ENCODE measurements at places on chromosomes 7 and 10.

DNA sequence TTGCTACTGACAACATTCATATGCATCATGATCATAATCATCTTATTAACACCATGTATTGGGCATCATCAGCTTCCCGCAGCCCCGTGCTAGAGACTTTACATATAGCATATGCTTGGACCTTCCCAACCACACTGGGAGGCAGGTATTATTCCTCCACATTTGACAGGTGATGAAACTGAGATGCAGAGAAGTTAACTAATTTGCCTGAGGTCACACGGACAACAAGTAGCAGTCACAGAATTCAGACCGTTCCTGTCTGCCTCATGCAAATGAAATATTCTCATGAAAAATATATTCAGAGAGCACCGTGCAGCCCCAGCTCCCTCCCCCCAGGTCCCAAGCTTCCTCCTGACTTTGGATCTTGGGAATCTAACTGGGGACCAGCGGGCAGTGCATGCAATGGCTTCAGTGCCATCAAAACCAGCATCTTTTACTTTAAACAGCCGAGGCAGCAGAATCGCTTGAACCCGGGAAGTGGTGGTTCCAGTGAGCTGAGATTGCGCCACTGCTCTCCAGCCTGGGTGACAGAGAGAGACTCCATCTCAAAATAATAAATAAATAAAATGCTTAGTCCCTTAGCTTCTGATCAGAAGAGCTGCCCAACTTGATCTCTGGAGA, 112.2 kb upstream of the GPR26 start:
- no peak for DNase-seq

- DNase-seq = no peak
Measured at GRCh38 chr10:46223064-46223480, 63.7 kb upstream of the ANTXRL start.

GRCh38 chr7:12152196-12152918, 58.7 kb upstream of the TMEM106B start:
- DNase-seq = no peak

- DNase-seq = no peak
Measured at GRCh38 chr7:70620333-70621055, 511.4 kb upstream of the GALNT17 start.

DNA sequence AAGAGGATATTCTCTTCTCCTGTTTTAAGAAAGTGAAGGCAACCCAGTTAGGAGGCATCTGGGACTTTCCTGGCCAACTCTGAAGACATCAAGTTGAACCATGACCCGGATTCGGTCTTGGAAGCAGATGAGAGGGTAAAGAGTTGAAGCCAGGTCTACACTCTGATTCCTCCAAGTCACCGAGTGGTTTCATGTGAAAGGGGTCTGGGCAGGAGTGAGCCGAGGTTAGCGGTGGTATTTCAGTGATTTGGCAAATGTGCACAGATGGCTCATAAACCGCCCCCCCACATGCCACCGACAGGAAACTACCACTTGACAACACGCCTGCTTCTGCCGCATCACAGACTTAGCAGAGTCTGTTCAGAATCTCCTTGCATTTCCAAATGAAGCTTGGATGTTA, 11.4 kb upstream of the REPIN1 start:
- DNase-seq = peak; percentile 93

DNA sequence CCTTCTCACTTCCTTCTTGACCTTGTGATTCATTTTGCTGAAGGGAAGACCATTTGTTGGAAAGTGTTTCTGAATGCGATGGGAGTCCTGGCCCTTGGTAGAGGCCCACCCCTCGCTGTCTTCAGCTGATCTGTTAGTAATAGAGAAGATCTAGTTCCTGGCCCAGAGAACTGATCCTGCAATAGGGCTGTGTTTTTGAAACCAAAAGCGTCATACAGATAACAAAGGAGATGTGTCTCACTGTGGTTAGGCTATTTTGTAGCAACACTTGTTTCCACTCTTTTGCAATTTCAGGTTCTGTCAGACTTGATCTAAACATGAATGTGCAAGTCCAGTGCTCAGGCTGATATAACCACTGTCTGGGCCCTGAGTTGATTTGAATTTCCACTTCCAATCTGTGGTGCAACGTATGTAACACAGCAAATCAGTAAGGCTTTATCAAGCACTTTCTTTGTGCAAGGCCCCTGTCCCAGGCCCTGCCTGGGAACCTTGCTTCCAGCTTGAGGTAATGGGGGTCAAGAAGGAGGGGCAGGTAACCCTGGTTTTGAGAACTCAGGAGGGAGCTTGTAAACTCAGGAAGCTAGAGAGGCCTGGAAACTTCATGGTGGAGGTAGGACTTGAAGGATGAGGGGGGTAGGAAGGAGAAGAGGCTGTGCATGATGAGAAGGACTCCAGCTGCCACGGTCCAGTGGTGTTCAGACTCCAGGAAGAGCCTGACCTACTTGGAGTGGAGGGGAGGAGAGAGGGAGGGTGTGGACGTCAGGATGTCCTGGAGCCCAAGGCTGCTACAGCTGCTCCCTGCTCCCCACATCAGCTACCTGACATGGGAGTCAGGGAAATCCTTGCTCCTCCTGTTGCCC, 42.2 kb upstream of the SRGN start:
- DNase-seq = no peak

DNA sequence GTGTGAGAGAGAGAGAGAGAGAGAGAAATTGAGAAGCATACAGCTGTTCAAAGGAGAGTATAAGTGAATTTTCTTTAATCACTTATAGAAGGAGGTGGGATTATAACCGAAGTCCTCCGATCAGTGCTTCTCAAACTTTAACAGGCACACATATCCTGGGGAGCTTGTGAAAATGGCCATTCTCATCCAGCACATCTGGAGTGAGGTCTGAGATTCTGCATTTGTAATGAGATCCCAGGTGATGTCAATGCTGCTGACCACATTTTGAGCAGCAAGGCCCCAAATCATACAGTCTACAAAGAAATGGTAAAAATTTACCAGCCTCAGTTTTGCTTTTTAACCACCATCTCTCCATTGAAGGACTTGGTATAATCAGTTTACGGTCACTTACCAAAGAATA, 219.0 kb downstream of the PTEN start:
- DNase-seq = no peak

- DNase-seq = no peak
Measured at GRCh38 chr7:157686285-157686894, 349.6 kb downstream of the DNAJB6 start.

GRCh38 chr10:97542169-97543024, 30.2 kb upstream of the ANKRD2 start:
- DNase-seq = no peak

DNA sequence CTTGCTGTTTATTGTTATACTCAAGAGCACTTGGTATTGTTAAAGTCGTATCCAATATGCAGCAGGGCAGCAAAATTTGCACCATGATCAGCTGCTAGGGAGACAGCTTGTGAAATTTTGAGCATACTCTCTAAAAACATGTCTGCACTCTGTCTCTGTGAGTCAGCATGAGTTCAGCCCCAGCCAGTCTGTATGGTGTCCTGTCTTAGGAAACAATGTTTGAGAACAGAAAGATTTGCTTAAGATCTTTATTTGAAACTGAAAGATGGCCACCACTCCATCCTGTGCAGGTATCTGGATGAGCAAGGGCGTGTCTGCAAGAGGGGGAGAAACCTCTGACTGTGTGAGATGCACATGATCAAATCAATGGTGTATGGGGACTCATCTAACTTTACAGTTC, 97.1 kb downstream of the GNAI1 start:
- no peak for DNase-seq

DNA sequence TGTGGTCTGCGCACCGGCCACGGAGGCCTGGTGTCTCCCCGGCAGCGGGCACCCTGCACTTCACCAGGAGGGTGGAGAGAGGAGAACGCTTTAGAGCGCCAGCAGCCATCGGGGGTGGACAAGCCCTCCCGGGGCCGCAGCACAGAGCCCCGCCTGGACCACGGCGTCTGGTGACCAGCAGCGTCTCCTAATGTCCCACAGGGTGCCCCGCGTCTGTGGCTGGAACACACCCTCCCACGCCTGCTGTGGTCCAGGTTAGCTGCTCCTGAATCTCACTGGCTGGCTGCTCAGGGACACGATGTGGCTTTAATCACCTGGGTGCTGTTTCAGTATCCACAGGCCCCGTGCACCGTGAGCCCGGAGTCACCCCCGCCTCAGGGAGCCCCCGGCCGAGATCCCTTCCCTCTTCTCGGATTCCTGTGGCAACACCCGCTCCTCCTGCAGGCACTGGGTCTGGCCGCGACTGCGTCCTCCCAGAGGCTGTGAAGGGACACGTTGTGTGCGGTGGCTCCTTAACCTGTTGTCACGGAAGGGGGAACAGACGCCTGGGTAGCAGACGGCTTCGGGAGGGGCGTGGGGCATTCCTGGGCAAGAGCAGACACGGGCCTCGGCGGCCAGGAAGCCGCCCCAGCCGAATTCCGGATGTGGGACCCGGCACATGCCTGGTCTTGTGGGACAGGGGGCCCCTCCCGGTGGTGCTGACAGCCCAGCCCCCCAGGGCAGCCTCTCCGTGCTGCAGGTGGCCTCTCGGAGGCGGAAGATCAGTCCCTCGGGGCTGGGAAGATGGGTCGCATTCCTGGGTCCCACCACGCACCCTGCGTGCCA, 78.9 kb downstream of the FOXL3 start:
- DNase-seq = no peak

Measured in NCI-H524 treated with DMSO at 0.1 percent for 48 hours (cell line).